Stimulated activated CD8-positive, alpha-beta memory T cell treated with anti-CD3 and anti-CD28 coated beads, Interleukin-2, amount 100 ng/mL, for 48 hours (primary cell): ENCODE measurements at places on chromosomes 1 and 21.

GRCh38 chr1:41364442-41365319, 3.4 kb downstream of the FOXO6 start:
- no peak for DNase-seq

- DNase-seq, result no peak
Measured at GRCh38 chr1:20538227-20538626, 14.1 kb upstream of the FAM43B start.

GRCh38 chr1:164443836-164444235, 115.1 kb upstream of the PBX1 start:
- no peak for DNase-seq

- DNase-seq, result no peak
Measured at GRCh38 chr1:233675893-233676292, 62.0 kb downstream of the KCNK1 start.

DNA sequence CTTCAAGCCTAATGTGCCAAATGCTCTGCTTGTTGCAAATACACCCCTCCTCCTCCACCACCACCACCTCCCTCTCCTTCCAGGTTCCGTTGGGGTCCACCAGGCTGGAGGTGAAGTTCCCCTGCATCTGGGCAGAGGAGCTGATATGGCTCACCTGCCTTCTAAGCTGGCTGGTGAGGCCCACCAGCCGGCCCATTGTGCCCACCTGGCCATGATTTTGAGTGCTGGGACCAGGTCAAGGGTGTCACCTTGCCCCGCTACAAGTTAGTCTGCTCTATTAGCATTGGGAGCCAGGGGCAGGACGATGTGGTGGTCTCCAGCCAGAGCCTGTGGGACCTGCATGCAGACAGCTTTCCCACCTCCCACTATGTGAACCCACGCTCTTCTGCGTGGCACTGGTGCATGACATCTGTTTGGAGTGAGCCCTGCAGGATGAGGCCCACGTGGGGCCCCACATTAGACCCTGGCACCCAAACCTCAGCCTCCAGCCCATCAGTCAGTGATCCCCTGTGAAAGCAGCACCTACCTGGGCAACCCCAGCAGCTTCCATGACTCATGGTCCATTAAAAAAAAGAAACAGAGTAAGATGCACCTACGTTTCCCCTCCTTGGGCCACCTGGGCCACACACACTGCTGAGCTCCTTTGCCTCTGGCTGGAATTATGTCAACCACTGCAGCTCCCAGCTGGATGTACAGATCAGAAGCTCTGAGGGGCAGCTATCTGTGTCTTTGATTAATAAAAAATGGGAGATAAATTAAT, 15.6 kb upstream of the CDCP2 start:
- no peak for DNase-seq

- DNase-seq, result no peak
Measured at GRCh38 chr1:111334169-111334568, 43.5 kb downstream of the CHIA start.

DNA sequence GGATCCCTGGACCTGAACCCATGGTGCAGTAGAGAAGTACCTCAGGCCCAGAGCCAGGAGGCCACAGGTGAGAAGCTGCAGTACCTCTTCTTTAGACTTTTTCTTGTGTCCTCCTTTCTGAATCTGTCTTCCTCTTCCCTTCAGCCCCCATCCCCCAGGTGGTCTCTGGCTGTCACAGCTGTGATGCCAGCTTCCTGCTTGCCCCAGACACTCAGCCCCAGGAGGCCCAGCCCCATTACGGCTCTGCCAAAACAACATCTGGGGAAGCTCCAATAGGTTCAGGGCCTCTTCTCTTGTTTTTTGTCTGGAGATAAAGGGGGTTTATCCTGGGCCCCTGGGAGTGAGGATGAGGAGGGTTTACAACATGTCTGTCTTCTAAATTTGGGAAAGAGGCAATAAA, 9.5 kb upstream of the BTG2 start:
- DNase-seq, result no peak

GRCh38 chr1:185317886-185318310, 855 bp upstream of the IVNS1ABP start:
- DNase-seq, result peak; percentile 46

GRCh38 chr21:44677881-44678280, 4.1 kb downstream of the KRTAP12-1 start:
- no peak for DNase-seq

DNA sequence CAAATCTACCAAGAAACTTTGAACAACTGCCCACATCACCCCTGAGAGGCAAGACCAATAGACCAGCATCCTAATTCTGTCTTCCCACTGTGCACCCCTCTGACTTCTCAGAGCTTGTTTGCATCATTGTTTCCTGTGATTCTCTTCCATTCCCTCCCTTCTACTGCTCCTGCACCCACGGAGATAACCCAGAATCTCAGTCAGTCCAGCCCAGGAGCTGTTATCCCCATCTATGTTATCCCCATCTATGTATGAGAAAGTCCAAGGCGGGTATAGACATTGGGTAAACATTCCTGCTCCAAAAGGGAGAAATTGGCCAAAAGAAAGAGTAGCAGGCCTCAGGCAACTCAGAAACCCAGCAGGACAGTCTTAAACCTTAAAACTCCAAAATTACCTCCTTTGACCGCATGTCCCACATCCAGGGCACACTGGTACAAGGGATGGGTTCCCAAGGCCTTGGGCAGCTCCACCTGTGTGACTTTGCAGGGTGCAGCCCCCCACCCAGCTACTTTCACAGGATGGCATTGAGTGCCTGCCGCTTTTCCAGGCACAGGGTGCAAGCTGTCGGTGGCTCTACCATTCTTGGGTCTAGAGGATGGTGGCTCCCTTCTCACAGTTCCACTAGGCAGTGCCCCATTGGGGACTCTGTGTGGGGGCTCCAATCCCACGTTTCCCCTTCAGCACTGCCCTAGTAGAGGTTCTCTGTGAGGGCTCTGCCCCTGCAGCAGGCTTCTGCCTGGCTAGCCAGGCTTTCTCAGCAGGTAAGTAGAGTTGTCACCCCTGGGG, 414.8 kb downstream of the NPHP4 start:
- DNase-seq, result no peak

DNA sequence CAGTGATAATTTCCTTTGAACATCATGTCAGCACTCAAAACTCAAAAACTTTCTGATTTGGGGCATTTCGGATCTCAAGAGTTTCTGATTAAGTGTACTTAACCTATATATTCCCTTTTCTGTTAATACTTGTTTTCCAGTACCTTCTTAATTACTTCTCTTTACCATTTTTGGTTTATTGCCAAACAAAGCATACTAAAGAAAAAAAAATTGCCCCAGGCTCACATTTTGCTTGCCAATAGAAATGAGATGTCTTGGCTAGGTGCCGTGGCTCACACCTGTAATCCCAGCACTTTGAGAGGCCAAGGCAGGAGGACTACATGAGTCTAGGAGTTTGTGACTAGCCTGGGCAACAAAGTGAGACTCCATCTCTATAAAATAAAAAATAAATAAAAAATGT, 4.8 kb downstream of the PSMD4 start:
- DNase-seq, result no peak

GRCh38 chr1:20389571-20389970, 96.4 kb downstream of the CAMK2N1 start:
- no peak for DNase-seq

DNA sequence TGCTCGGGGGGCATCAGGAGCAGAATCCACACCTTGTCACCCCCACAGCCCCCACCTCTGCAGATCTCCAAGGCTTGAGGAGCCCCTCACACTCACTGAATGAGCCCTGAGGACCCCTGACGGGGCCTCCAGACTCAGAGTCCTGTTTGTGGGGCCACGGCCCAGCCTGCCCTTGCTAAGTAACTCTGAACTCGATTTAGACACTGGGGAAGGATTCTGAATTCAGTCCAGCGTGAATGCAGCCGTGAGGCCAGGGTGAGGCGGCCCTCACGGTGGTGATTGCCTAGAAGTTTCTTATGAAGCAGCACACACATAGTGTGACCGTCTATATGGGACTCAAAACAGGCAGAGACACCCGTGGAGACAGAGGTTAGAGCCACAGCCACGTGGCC, 58.9 kb upstream of the ADARB1 start:
- no peak for DNase-seq

DNA sequence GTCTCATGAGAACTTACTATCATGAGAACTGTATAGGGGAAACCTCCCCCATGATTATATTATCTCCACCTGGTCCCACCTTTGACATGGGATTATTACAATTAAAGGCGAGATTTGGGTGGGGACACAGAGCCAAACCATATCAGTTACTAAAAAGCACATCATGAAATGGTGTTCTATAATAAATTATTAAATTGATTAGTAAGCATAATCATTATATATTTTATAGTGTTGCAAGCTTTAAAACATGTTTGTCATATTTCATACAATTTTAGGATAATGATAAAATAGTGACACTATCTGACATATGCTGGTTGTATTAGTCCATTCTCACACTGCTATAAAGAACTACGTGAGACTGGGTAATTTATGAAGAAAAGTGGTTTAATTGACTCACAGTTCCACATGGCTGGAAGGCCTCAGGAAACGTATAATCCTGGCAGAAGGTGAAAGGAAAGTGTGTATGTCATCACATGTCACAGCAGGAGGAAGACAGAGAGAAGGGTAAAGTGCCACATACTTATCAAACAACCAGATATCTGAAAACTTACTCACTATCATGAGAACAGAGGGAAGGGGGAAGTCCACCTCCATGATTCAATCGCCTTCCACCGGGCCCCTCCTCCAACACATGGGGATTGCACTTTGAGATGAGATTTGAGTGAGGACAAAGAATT, 539.2 kb upstream of the OLFM3 start:
- no peak for DNase-seq

DNA sequence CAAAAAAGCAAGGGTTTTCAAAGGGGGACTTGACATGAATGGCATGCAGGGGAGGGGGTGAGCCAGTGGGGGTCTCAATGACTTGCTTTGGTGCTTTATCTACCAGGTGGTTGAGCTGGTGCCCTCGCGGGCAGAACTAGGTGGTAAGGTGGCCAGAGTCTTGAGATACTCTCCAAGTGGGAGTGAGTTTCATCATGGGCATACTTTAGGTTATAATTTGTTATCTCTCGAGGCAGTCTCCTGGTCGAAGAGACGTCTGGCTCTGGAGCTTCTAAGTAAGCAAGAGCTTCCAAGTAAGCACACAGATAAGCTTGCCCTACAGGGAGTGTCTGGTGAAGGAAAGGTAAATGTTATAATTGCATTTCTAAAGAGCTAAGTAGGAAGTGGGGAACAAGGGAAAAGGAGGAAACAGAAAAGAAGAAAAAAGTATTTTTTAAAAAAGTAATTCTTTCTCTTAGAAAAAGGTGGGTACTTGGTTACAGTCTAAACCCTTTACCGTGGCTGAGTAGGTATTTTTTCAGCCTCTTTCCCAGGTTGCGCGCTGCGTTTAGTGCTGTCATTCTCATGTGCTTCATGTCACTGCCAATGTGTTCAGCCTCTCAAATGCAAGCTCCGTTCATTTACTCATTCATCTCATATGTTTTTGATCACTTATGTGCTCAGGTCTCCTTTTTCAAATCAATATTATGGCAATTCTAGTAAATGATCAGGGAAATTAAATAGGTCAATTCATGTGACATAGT, 31.6 kb upstream of the DNAJC6 start:
- no peak for DNase-seq
